Suppressor macrophage treated with lipopolysaccharide for 1 hour (primary cell): ENCODE measurements at places on chromosomes 5 and 9.

DNA sequence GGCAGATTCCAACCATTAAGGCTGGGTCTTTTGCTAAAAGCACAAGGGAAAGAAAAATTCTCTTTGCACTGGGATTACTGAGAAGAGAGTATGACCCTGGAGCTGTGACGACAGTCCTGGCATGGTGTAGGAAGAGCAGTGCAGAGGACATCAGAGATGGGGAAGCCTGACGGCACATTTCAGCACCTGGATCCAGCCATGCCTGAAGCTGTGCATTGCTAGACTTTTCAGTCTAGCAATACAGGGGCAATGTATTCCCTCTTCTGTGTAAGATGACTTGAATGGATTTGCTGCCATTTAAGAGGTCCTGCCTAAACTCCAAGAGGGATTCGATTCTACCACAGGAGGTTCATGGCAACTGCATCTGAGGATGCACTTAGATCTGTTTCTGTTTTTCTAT lies 12.3 kb upstream of the MRNIP start:
- DNase-seq = no peak

- no peak for DNase-seq
These were observed 142.4 kb upstream of the GRIN3A start for GRCh38 chr9:101880846-101881245.

GRCh38 chr9:6194934-6195333 lies 20.7 kb upstream of the IL33 start:
- no peak for DNase-seq

DNA sequence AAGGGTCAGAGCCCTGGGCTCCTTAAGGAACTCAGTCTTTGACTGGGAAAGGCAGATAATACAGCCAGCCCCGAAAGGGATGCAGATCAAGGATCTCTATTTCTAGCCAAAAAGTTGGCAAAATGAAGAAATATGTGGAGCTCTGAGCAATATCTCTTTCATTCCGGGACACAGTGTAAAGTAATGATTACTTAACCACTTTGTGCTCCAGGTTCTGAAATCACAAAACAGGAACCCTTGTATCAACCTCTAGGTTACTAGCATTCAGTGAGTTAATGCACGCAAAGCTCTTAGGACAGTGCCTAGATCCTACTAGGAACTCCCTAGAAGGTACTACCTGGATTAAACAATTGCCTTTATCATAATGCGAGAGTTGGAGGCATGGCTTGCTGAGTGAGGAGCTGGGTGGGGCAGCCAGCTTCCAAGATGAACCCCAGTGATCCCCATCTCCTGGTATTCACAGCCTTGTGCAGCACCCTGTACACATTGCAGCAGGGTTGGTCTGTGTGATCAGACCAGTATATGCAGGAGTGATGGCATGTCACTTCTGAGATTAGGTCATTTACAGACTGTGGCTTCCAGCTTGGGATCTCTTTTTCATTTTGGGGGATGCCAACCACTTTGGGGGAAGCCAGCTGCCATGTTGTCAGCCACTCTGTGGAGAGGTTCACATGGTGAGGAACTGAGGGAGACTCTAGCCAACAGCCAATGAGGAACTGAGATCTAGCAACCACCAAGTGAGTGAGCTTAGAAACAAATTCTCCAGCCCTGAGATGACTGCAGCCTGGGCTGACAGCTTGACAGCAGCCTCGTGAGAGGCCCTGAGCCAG lies 103.1 kb upstream of the SLC44A1 start:
- DNase-seq = peak; percentile 88

DNA sequence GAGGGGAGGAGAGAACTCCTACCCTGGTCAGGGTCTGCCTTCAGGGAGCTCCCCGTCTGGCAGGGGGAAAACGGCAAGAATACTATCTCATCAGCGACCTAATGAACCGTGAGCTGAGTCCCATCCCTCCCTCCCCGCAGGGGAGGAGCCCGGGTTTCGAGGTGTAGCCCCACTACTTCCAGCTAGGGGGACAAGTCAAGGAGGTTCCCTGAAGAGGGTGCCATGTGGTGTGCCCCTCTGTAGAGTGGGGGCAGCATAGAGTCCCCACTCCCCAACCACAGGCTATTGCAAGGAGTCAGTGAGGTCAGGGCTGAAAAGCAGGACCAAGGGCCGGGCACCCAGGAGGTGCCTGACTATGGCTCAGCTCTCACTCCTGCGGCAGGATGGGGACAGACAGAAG lies 50.9 kb upstream of the RXRA start:
- DNase-seq = no peak

- DNase-seq = no peak
These were observed 102.4 kb downstream of the SMARCA2 start for GRCh38 chr9:2117527-2117926.
